ENCODE measurements at places on chromosomes 3 and 15.

DNA sequence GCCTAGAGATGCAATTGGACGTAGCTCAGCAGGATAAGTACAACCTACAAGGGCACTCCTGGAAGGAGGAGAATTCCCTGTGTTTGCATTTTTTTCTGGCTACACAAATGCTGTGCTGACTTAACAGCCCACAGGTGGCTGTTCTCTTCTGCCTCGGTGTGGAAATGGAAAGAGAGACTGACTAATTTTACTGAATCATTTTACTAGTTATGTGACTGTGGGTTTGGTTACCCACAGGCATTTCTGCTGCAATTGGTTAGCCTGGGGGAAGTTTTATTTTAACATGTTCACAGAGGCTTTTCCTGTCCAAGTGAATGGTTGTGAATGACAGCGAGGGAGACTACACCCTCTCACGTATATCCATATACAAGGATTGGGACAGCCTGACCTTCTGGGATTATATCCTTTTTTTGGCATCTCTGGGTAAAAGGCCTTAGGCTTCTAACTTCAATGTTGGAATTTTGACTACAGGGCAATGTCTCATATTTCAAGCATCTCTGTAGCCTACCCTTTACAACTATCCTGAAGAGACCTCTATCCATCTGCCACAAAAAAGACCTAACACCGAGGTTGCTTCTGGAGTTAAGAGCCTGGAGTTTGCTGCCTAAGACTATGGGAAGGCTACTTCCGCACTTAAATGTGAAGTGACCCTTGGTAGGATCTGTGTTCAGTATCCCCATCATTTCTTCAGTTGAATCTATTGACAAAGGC lies 67.2 kb upstream of the TP63 start:
- no peak for DNase-seq

- DNase-seq = no peak
Measured at GRCh38 chr15:72796210-72796514, 12.6 kb upstream of the ADPGK start.

- DNase-seq = no peak
Measured at GRCh38 chr3:120634539-120634938, 38.4 kb downstream of the NDUFB4 start.

GRCh38 chr3:61340931-61341461 lies 89.7 kb upstream of the FHIT start:
- no peak for DNase-seq

DNA sequence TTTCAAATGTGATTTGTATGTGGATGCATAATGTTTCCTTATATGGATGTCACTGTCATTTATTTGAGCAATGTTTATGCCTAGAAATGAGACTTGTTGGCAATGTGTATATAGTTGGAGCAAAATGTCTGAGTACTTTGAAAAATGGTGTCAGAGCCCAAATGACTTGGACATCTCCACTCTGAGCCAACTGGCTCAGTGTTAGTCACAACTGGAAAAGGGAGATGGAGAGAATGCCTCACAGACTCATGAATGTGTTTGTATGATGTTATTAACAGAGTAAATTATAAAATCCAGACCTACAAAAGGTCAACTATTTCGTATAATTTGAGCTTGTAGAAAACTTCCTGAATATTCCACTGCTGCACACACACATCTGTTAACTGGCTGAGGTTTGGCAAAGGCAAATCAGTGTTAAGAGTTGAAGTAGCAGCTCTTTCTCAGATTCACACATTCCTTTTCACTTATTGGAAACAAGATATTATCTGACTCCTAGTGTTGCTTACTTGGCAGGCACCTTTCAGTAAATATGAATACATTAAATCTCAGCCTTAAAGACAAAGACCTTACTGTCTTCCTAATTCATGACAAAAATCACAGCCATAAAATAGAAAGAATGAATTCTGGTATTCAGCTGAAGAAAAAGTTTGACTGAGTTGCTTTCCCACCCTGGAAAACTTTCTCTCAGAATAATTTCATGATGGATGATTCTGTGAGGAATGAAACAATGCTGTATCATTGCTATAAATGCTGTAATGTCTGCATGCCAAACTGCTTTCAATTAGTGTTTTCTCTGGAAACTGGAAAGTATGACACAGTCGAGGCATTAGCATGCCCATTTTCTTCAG lies 27.0 kb downstream of the ADIPOQ start:
- DNase-seq = no peak

GRCh38 chr3:113981803-113982202 lies 34.0 kb downstream of the ZDHHC23 start:
- no peak for DNase-seq

- DNase-seq = no peak
Measured at GRCh38 chr3:117499189-117499870, 789.8 kb downstream of the TUSC7 start.

GRCh38 chr15:51869060-51869421 lies 39.6 kb downstream of the TMOD3 start:
- no peak for DNase-seq

GRCh38 chr3:53226841-53227407 lies 28.9 kb downstream of the TKT start:
- DNase-seq = no peak

- no peak for DNase-seq
Measured at GRCh38 chr3:82038556-82038955, 277.1 kb upstream of the GBE1 start.

DNA sequence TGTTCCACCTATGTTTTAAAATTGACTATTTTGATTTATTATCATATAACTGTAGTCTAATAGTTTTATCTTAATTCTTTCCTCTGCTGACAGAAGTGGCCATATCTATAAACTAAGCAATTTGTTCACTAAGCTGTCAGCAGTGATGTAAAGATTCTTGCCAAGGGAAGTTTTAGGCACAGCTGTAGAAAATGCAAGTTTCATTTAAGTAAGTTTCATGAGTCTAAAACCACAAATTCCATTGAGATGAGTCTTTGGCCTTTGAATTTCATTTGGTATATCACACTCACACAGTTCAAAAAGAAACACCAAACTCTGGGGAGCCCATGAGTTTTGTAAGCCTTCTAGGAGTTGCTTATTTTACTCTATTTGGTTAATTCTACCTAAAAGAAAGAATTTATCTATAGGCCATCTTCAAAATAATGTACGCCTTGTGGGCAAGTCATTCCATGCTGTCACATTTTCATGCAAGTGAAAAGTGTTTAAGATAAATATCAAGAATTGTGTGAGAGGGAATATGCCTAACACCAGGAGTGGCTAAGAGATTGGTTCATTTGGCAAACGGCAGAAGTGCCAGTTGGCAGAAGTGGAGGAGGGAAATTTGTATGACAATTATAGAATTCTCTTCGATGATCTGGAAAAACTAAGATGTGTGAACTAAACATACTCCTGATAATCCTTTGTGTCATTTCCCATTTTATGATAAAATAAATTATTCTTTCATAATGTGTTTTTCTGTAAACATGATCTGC lies 292.9 kb downstream of the ZIC4 start:
- DNase-seq = no peak

DNA sequence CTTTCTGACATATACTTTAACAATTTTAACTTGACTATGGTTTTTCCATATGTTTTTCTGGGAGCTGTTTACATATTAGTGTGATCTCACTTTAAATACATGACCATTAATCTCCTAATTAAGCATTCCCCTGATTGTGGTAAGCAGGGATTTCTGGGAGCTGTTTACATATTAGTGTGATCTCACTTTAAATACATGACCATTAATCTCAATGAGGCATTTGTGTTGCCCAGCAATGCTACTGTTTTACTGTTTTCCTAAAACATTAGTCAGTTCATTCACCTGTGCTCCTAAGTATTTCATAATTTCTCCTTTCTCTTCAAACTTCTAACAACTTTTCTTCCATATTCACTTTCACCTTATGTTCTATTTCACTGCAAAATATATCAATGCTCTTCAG lies 3.6 kb upstream of the GRAMD1C start:
- no peak for DNase-seq

DNA sequence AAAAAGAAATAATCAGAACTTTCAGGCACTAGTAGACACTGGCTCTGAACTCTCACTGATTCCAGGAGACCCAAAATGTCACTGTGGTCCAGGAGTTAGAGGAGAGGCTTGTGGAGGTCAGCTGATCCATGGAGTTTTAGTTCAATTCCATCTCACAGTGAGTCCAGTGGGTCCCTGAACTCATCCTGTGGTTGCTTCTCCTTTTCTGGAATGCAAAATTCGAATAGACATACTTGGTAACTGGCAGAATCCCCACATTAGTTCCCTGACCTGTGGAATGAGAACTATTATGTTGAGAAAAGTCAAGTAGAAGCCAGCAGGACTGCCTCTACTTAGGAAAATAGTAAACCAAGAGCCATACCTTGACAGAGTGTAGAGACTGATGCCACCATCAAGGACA lies 87.3 kb upstream of the OXTR start:
- DNase-seq = no peak

Data from SHP77 treated with DMSO at 0.1 percent for 48 hours (cell line).